ENCODE measurements at places on chromosomes 13 and 19. TPM values are rescaled to one million over a fixed set of nuclear protein-coding genes. Genes with fewer than 3 reads are reported as not detected.

DNA sequence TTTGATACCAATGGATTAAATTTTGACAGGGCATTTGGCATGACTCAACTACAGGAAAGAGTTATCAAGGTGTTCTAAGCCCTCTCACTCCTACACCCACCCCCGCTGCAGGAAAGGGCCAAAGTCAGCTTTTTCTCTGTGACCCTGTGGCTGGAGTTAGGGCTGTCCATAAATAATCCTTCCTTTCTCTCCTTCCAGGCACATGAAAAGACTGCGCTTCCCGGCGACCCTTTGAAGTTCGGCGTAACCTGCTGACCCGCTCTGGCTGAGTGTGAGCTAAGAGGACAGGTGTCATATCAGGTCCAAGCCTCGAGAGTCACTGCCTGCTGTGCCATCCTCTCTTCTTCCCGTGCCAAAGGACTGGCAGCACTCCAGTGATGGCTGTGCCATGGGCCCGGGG lies 25.6 kb downstream of the ZNF114 start:
- H3K27me3 ChIP-seq, result no peaks in the 10 kb centered on the region
- no peaks in the 10 kb centered on the region for H3K36me3 ChIP-seq
- no peak overlapping the region for H3K27ac ChIP-seq
- no peak overlapping the region for H3K4me3 ChIP-seq
- DNase-seq, result no peak

DNA sequence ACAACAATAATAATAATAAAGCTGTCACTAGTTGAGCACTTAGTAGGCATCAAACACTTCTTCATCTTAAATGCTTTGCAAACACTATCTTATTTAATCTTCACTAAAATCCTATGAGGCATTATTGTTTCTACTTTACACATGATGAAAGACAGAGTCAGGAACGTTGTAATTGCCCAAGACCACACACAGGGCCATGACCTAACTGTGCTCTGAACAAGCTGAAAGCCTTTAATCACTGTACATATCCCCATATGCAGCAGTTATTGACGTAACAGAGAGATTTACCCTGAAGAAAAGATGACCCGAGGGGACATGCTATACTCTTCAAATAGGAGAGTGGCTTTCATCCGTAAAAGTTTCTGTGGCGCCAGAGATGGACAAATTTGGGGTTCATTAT lies 53.0 kb downstream of the SACS start:
- no peak overlapping the region for H3K4me3 ChIP-seq
- no peak for DNase-seq
- peaks cover 28% of the 10 kb centered on the region for H3K4me1 ChIP-seq
- no peaks in the 10 kb centered on the region for H3K27me3 ChIP-seq
- no peaks in the 10 kb centered on the region for H3K36me3 ChIP-seq

- no peaks in the 10 kb centered on the region for H3K36me3 ChIP-seq
- H3K4me3 ChIP-seq, result no peak overlapping the region
- no peak for DNase-seq
- H3K27me3 ChIP-seq, result no peaks in the 10 kb centered on the region
- H3K27ac ChIP-seq, result no peak overlapping the region
Measured at GRCh38 chr19:5108123-5108596, 139.2 kb downstream of the KDM4B start.

GRCh38 chr19:6564393-6564792 lies 26.6 kb downstream of the CD70 start:
- no peaks in the 10 kb centered on the region for H3K4me1 ChIP-seq
- peak; percentile 60 for DNase-seq
- peaks cover 16% of the 10 kb centered on the region for H3K27me3 ChIP-seq

- no peaks in the 10 kb centered on the region for H3K36me3 ChIP-seq
- peak overlapping the region; percentile 85 for H3K27ac ChIP-seq
Measured at GRCh38 chr13:51317262-51317661, 22.2 kb upstream of the SERPINE3 start.

- no peak overlapping the region for H3K4me3 ChIP-seq
- no peaks in the 10 kb centered on the region for H3K4me1 ChIP-seq
- H3K36me3 ChIP-seq, result no peaks in the 10 kb centered on the region
- DNase-seq, result peak; percentile 57
Measured at GRCh38 chr19:34639491-34640085, 37.4 kb downstream of the SCGB2B2 start.

GRCh38 chr13:113832205-113832604 lies 31.7 kb downstream of the GAS6 start:
- H3K4me3 ChIP-seq, result no peak overlapping the region
- DNase-seq, result peak; percentile 10
- H3K27ac ChIP-seq, result no peak overlapping the region
- H3K27me3 ChIP-seq, result no peaks in the 10 kb centered on the region
- H3K4me1 ChIP-seq, result peaks cover 11% of the 10 kb centered on the region

- no peaks in the 10 kb centered on the region for H3K4me1 ChIP-seq
Measured at GRCh38 chr13:113552786-113553434, 31.6 kb upstream of the TFDP1 start.

- H3K4me1 ChIP-seq, result no peaks in the 10 kb centered on the region
- H3K27me3 ChIP-seq, result no peaks in the 10 kb centered on the region
- DNase-seq, result no peak
- no peak overlapping the region for H3K27ac ChIP-seq
Measured at GRCh38 chr13:40792284-40793051, 3.1 kb downstream of the SLC25A15 start.

- peak within 1 kb of the TSS; percentile 34 for H3K27ac ChIP-seq
- peak within 1 kb of the TSS; percentile 72 for H3K4me3 ChIP-seq
Measured at GRCh38 chr13:36297366-36298338, at the start of gene CCDC169. Gene CCDC169, minus strand, starts transcription at chr13:36297814. Its CDS starts 95 bp downstream, at chr13:36297719.

The NCAN gene
- 0.15 TPM for total RNA-seq

The TUBA3C gene
- total RNA-seq, result not detected

The MBD3L3 gene
- not detected for total RNA-seq

The OR4F17 gene
- 0.15 TPM for total RNA-seq
